ENCODE measurements at places on chromosomes 12 and 14.

- peak; percentile 21 for DNase-seq
These were observed 42.0 kb downstream of the GPHB5 start for GRCh38 chr14:63276492-63277342.

DNA sequence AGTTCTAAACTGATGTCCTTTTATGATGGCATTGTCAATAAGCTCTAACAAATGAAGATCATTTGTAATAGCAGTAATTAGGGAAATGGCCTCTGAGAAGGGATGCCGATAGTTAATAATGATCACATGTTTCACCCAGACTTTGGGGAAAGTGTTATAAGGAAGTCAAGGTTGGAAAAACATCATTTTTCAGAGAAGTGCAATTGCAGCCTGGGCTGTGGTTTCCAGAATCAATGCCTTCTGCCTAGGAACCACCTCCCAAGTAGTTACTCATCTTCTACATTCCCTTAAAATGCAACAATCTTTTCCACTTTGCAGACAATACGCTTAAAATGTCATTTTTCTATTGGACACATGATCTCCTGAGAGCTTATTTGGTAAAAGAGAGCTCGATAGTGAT is 879 bp downstream of the EDDM3A start:
- no peak for DNase-seq

GRCh38 chr12:117875744-117876435 is 92.9 kb downstream of the KSR2 start:
- no peak for DNase-seq

DNA sequence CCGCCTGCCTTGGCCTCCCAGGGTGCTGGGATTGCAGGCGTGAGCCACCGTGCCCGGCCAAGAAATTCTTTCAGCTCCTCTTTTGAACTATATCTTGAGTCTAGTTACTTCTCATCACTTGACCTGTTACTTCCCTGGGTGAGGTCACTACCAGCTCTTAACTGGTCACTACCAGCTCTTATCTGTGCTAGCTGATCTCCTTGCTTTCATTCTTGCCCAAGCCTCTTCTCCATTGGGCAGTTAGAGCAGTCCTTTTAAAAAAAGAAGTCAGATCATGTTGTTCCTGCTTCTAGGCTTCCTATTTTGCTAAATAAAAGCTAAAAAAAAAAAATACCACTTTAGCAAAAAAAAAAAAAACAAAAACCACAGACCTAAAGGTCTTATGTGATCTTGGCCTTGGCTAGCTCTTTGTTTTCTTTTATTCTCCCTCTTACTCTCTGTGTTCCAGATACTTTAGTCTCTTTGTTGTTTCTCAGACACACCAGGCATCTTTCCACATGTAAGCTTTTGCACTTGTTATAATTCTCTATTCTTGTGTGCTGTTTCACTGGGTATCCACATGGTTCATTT is 63.5 kb downstream of the RAD51B start:
- no peak for DNase-seq

GRCh38 chr12:19120795-19121194 is 8.7 kb upstream of the PLEKHA5 start:
- peak; percentile 34 for DNase-seq

- no peak for DNase-seq
These were observed 12.2 kb upstream of the TESC start for GRCh38 chr12:117111386-117111785.

DNA sequence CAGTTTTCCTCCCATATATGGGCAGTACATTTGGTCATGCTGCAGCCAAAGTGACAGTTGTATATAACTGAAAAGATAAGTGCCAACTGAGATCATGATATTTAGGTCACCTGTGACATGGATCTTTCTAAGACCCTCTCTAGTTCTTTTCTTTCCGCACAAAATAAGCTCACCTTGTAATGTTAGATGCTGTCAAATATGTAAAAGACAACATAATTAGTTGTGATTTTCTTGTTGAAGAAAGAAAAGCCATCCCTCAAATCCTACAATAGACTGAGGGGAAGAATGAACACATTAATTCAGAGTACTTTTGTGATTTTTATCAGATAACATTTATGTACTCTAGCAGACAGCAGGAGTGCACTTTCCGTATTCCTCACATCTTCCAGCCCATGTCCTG is 37.4 kb downstream of the OVCH1 start:
- no peak for DNase-seq

GRCh38 chr12:112458751-112459150 is 40.0 kb downstream of the PTPN11 start:
- DNase-seq = no peak

GRCh38 chr12:29889737-29890136 is 106.0 kb upstream of the TMTC1 start:
- peak; percentile 8 for DNase-seq

DNA sequence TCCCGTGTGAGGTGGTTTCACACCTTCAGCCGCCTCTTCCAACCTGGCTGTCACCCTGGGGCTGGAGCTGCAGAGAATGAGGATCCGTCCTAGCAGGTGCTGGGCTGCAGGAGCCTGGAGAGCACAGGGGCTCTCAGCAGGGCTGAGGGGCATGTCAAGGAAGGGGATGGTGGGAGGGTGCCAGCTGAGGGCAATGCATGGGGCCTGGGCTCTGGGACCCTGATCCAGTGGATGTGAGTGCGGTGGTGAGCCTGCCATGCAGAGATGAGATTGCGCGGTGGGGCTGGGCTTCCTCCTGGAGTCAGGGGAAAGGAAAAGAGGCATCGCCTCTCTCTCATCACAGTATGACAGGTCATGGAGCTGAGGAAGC is 31.5 kb downstream of the ANAPC7 start:
- no peak for DNase-seq

DNA sequence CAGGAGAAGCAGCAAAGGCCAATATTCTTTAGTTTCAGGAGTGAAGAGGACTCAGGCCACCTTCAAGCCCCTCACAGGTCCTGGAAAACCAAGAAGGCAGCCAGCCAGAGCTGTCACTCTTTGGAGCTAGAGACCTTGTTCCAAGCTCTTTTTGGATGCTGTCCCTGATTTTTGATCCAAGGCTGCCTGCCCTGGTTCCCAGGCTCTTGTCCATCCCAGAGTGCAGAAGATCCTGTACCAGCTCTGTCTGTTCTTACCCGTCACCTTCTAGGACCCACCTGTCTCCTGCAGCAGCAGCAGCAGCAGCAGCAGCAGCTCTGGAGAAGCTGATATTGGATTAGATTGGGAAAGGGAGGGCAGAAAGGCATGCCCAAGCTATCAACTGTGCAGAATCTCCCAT is 157.1 kb upstream of the NEDD1 start:
- DNase-seq = no peak

- DNase-seq = no peak
These were observed 15.7 kb upstream of the NFKBIA start for GRCh38 chr14:35420036-35420811.

DNA sequence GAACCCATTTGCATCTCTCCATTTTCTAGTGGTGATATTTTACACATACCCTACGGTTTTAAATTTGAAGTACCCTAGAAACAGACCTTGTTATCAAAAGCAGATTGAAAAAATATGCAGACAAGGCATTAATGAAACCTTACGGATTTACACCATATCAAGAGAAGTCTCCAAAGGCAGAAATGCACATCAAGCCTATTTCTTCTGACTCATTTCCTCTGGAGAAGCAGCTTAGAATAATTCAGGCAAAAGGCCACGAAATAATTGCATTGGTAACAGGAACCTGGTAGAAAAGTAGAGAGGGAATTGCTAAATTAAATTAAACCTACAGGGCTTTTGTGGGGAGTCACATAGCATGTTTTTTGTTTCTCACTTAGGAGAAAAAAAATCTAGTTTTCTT is 34.7 kb downstream of the KICS2 start:
- no peak for DNase-seq

- no peak for DNase-seq
These were observed 193.3 kb downstream of the PHLDA1 start for GRCh38 chr12:75838309-75838708.

DNA sequence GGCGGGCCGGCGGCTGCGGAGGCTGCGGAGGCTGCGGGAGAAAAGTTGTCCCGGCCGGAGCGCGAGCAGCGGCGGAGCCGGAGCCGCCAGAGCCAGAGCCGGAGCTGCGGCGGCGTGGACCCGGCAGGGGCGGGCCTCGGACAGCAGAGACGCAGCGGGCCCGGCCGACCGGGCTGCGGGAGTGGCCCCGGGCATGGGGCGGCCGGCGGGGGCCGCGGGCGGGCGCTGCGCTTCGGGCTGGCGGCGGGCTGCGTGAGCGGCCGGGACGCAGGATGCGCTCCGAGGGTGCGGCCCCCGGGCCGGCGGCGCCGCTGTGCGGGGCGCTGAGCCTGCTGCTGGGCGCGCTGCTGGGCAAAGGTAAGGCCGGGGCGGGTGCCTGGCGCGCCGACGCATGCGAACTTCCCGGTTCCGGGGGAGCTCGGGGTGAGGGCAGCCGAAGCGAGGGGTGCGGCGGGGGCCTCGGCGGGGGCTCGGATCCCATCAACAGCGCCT is at the start of gene TMEM132C:
Gene TMEM132C (plus strand): TSS at position 40 of the 492 bp plus-strand sequence. CDS start 233 bp downstream, at position 273.
- no peak for DNase-seq

DNA sequence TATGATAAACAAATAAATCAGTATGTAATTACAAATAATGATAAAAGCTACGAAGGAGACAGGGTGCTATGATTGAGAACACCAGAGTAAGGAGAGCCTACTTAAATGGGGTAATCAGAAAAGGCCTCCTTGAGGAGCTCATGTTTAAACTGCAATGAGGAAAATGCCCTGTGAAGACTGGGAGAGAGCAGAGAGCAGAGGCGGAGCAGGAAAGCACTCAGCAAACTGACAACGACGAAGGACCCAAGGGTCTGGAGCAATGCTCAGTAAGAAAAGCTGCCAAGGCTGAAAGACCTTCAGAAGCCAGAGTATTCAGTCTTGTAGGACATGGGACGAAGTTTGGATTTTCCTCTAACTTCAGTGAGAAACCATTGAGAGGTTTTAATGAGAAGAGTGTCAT is 114.2 kb upstream of the PLEKHA5 start:
- DNase-seq = no peak

GRCh38 chr12:18897823-18898222 is 159.9 kb downstream of the CAPZA3 start:
- no peak for DNase-seq

GRCh38 chr14:69574263-69574953 is at the start of gene CCDC177:
Gene CCDC177, minus strand, starts transcription at chr14:69574871. Its CDS starts 1,249 bp downstream, at chr14:69573622.
- no peak for DNase-seq

- peak; percentile 37 for DNase-seq
These were observed 22.3 kb downstream of the HDAC7 start for GRCh38 chr12:47797441-47797840.

- peak; percentile 32 for DNase-seq
These were observed 20.2 kb upstream of the FAM234B start for GRCh38 chr12:13023811-13024530.

GRCh38 chr12:80701388-80701787 is 6.0 kb upstream of the MYF6 start:
- DNase-seq = no peak

GRCh38 chr12:11696084-11696483 is 46.6 kb downstream of the ETV6 start:
- no peak for DNase-seq

- DNase-seq = no peak
These were observed 30.3 kb downstream of the SCN8A start for GRCh38 chr12:51621156-51621922.

DNA sequence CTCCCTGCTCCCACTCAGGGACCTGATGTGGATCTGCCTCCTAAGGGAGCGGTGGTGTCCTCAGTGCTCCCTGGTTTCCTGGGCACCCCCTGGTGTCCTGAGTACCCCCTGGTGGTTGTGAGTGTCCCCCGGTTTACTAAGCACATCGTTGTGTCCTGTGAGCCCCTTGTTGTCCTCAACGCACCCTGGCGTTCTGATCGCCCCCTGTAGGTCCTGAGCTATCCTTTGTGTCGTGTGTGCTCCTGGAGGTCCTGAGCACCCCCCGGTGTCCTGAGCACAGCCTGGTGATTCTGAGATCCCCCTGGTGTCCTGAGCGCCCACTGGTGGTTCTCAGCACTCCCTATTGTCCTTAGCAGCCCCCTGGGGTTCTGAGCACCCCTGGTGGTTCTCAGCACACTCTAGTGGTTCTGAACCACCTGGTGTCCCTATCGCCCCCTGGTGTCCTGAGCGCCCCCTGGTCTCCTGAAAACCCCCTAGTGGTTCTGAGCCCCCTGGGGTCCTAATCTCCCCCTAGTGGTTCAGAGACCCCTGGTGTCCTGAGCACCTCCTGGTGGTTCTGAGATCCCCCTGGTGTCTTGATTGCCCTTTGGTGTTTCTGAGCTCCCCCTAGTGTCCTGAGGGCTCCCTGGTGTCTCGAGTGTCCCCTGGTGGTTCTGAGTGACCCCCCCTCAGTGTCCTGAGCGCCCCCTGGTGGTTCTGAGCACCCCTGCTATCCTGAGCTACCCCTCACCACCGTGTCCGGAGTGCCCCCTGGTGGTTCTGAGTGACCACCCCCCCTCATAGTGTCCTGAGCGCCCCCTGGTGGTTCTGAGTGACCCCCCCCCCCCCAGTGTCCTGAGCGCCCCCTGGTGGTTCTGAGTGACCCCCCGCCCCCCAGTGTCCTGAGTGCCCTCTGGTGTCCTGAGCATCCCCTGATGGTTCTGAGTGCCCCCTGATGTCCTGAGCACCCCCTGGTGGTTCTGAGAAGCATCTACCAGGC is 615.1 kb downstream of the TMEM121 start:
- DNase-seq = no peak

GRCh38 chr12:42691991-42692557 is 102.5 kb upstream of the PRICKLE1 start:
- DNase-seq = peak; percentile 90

DNA sequence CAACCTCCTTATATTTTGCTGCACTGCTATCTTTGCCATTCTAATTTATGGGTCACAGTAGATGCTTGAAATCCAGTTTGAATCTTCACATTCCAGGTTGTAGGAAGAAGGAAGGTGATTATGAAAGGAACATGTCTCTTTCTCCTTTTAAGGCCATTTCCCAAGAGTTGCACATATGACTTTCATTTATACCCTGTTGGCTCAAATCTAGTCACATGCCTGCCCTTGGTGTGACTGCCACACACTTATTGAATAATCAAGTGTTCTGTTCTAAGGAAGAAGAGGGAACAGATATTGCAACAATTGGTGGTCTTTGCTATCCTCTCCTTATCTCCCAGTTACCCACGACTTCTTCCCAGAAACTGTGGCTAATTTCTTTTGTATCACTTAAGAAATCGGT is 404.3 kb downstream of the TMEM117 start:
- DNase-seq = no peak

GRCh38 chr14:93957333-93957710 is 19.0 kb downstream of the ASB2 start:
- DNase-seq = no peak

- no peak for DNase-seq
These were observed 920.9 kb downstream of the RPS29 start for GRCh38 chr14:48665077-48665784.

GRCh38 chr14:45867046-45867894 is 614.3 kb upstream of the MIS18BP1 start:
- no peak for DNase-seq

DNA sequence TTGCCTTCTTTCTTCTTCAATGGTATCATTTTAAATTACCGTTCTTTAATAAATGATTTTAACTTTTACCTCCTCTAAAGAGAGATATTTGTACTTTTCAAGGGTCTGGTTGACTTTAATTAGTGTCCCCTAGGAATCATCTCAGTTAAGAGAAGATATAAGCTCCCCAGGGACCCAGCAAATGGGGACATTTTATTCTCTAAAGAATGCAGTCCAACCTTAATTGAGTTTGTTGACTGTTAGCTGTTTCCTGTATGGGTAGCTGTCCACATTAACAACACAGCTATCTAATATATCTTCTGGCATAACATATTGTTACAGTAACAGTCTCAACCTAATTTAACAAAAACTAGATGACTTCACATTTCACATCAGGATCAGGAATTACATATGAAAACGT is 241.6 kb upstream of the NPAS3 start:
- no peak for DNase-seq

Data from Caki2 (cell line).